Kidney (tissue), 22 donors: ENCODE measurements at places on chromosomes 6 and 20. TPM values are rescaled to one million over a fixed set of nuclear protein-coding genes. Genes with fewer than 3 reads are reported as not detected.

Gene VWA7
- 32.5 TPM for total RNA-seq

DNA sequence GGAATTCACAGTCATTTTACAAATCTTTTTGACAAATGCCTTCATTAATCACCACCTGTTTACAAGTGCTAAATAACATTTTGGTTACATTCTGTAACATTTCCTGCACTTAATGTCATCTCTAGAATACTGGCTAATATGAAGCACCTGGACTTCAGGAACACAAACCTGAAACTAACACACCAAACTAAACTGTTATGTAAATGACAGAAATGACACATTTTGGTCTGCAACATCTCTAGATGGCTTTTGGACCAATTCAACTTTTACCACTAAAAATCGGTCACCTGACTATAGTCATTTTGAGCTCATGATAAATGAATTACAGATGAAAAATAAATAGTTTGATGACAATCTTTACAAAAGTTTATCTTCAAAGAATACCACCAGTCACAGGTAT, 80.6 kb downstream of the ATG5 start:
- no peak for DNase-seq

DNA sequence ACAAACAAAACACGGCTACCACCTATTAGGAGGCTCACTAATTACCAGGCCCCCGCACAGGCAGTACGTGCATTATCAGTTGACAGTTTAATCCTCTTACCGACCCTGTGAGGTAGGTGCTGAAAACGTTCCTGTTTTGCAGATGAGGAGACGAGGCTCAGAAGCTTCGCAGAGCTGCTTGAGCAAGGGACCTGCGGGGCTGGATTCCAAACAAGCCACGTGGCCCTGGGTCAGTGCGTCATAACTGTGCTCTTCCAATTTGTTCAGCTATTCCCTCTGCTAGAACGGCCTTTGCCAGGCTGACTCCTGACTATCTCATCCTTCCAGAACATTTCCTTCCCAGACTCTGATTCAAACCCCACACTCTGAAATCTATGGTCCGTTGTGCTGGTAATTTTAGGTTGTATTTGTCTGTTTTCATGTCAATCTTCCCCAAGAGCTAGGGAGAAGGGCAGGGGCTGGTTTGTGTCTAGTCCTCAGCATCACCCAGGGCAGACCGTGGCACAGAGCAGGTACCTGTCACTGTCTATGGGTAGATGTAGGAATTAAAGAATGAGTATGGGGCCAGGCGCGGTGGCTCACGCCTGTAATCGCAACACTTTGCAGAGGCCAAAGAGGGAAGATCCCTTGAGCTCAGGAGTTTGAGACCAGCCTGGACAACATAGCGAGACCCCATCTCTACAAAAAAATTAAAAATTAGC, 28.8 kb upstream of the TLDC2 start:
- DNase-seq: no peak

GRCh38 chr20:5195655-5196054, 68.8 kb downstream of the CDS2 start:
- DNase-seq: no peak

Gene MAFB
- total RNA-seq: 39.6 TPM

DNA sequence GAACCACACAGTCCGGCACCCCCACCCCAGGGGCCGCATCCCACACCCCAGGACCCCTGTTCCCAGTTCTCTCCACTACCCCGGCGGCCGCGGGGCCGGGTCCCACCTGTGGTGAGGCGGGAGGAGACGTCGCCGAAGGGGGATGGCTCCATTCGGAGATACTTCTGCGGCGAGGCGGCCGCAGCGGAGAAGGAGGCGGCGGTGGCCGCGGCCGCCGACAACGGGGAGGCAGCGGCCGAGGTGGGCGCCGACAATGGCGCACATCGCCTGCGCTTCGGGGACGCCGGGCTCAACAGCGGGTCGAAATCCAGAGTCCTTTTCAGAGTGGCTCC, 723 bp downstream of the AKIRIN2 start:
- DNase-seq: no peak

GRCh38 chr6:23335894-23336293, 766.5 kb downstream of the HDGFL1 start:
- DNase-seq: no peak

Gene EPB41L1
- total RNA-seq: 230 TPM
